ENCODE measurements at places on chromosomes 1 and 21.

GRCh38 chr1:88579598-88579997 lies 104.5 kb upstream of the PKN2 start:
- no peak for DNase-seq

GRCh38 chr1:154809436-154810413 lies 60.4 kb downstream of the KCNN3 start:
- DNase-seq = no peak

DNA sequence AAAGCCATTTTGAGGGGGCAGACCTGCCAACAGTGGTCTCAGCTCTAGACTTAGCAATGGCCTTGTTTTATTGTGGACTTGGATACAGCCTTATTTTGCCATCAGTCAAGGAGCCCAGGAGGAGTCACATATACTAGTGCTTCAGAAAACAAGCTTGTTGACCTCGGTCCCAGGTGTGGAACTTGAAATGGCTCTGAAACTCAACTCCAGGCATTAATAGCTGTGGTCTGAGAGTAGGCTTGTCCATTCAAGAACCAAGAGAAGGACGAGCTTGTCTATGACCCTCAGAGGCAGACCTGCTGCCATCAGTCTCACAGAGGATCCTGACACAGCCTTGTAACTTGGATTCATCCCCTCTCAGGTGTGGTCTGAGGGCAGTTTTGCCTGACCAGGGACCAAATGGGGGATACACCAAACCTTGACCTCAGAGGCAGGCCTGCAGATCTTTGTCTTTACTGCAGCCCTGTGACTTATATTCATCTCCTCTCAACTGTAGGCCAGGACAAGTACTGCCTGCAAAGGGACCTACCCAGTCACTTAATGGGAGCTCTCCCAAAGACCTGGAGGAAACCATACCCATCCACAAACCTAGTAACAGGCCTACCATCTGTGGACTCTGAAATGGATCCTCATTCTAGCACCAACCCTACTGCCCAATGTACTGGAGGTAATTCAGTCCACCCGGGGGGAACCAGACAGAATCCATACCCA lies 33.1 kb downstream of the OR6Y1 start:
- DNase-seq = no peak

- no peak for DNase-seq
Observed at GRCh38 chr1:224203243-224204016, 20.4 kb downstream of the DEGS1 start.

- DNase-seq = no peak
Observed at GRCh38 chr1:201709564-201710295, 119.2 kb upstream of the IPO9 start.

DNA sequence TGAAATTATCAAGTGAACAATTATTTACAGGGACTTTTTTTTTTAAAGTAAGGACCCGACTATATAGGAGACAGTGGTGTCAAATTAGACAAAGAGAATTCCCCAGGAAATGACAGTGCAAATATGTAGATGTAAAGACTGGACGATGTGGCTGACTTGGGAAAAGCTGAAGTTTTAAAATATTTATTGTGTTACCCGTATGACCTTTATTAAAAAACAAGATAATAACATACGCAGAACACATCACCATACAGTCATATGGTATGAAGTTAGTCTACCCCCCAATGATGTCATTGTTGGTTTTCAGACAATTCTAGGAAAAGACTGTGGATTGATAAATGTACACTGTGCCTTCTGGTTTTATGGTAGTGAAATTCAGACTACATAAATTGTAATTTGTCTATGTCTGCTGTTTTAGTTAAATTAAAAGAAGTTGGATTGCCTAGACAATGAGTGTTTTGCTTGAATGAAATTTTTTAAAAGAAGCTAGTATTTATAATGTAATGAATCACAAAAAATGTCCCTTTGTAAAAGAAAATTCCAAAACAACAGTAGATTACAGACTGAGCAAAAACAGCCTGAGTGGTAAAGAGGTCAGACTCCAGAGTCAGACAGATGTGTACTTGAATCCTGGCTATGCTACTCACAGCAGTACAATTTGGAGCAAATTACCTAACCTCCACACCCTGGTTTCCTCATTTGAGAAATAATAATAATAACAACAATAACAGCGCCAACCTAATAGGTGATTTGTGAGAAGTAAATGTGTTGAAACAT lies 15.5 kb upstream of the PDC start:
- DNase-seq = no peak

GRCh38 chr1:155979597-155980343 lies 1.4 kb upstream of the ARHGEF2 start:
- DNase-seq = no peak

GRCh38 chr1:2229037-2229864 lies 1.1 kb downstream of the SKI start:
- no peak for DNase-seq

DNA sequence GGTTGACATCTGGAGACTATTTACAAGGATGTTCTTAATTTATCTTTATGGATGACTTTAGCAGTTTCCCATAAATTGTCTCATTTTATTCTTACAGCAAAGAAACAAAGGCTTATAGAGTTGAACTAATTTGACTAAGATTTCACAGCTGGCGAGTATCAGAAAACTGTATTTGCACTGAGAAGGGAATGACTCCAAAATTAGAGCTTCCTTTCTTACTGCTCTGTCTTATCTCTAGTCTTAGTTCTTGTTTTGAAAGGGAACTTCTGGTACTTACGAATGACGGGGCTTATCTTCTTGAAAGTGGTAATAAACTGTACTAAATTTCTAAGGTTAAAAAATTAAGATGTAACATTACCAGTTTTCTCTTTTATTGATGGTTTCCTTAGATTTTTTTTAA lies 13.6 kb downstream of the CNST start:
- no peak for DNase-seq

DNA sequence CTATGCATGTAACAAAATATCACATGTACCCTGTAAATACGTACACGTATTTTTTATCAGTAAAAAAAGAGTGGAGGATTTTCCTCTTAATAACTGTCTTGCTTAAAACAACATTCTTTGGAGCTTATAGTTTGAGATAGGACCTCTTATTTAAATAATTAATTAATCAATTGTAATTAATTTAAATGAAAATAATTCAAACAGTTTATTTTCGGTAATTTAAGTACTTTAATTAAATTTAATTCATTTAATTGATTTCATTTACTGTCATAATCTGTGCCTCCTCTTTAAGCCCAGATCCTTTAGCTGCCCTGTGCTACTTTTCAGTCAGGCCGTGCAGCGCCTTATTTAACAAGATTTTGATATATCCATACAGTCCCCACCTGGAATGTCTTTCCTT lies 427.0 kb downstream of the HLX start:
- DNase-seq = no peak

- DNase-seq = no peak
Observed at GRCh38 chr21:30116479-30116878, 50.1 kb downstream of the CLDN17 start.

DNA sequence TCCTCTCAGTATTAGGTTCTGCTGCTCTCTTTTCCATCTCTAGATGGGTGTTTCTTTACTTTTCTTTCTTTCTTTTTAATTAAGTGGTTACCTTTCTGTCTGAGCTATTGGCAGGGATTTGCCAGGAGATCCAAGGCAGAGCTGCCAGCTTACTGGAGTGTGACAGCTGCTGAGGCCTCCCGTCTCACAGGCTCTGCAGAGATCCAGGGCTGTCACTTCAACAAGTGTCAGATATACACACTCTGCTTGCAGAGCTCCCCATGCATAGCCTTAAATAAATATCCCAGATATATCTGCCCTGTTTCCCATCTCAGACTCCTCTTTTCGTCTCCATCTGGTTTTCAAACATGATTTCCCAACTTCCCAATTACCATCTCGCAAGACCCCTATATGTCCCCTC lies 124.3 kb downstream of the NOS1AP start:
- no peak for DNase-seq

- no peak for DNase-seq
Observed at GRCh38 chr1:94033849-94034248, 87.1 kb downstream of the ABCA4 start.

DNA sequence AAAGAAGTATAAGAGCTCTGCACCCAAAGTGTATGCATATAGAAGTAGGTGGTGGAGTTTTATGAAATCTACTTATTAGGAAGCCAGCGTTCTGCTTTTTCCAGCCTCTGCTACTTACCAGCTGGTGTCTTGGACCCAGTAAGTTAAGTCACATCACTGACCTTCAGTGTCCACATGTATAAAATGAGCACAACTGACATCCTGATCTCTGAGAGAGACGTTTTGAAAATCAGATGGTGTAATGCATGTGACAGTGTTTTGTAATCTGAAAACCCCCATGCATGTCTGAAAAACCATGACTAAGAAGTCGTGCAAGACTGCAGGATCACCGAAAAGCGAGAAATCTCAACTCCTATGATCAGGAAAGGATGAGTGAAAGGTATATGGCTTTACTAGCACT lies 2.0 kb downstream of the CR1 start:
- no peak for DNase-seq

GRCh38 chr1:35838693-35839245 lies 31.0 kb downstream of the AGO4 start:
- no peak for DNase-seq

DNA sequence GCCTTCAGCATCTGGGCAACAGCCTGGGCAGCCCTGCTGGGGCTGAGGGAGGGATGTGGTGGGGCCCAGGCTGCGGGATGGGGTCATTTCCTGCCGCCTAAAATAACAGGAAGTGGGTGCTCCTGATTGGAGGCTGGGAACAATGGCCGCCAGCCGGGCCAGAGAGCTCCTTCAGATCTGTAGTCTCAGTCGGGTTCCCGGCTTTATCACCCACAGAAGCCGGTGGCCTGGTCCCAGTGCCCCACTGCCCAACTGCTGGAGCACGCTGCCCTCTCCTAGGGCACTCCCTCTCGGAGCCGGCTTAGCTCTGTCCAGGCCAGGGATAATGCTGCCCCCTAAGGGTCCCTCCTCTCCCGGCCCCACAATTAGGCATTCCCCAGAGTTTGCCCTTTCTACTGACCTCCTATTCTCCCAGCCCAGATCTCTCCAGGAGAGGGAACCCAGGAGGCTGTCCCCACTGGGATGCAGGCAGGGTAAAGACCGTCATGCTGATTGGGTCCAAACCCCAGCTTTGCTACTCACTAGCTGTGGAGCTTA lies 5.1 kb downstream of the MAP7D1 start:
- DNase-seq = no peak

DNA sequence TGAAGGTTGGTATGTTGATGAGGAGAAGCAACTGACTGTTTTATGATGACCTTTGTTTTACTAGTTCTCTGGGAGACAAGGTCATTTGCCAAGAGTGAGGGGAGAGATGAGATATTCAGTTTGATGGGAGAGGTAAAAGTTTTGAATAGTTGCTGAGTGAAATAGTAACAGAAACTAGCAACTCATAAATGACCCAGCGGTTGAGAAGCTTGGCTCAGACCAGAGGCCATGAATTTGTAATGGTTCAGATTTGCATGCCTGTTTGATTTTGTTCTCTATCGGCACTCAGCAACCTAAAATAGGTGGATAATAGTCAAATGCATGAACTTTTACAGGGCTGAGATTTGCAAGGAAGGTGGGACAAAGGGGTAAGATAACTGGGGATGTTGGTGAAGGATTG lies 6.6 kb downstream of the CCDC30 start:
- no peak for DNase-seq

DNA sequence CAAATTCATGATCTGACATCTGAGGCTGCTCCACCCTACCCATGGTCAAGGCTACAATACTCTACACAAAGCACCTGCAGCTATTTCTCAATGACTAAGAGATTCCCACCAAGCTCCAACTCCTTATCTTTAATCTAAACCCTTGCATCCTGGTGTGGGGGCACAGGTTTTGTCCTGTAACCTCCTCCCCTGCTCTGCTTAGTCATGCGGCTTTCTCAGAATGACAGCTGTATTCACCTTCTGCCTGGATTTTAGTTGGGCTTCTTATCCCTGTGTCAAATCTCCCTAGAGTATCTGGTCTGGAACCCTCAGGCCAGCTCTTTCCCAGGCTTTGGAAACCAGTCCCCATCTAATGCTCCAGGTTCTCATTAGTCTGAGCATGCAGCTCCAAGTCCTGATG lies 159.0 kb downstream of the BARHL2 start:
- no peak for DNase-seq

DNA sequence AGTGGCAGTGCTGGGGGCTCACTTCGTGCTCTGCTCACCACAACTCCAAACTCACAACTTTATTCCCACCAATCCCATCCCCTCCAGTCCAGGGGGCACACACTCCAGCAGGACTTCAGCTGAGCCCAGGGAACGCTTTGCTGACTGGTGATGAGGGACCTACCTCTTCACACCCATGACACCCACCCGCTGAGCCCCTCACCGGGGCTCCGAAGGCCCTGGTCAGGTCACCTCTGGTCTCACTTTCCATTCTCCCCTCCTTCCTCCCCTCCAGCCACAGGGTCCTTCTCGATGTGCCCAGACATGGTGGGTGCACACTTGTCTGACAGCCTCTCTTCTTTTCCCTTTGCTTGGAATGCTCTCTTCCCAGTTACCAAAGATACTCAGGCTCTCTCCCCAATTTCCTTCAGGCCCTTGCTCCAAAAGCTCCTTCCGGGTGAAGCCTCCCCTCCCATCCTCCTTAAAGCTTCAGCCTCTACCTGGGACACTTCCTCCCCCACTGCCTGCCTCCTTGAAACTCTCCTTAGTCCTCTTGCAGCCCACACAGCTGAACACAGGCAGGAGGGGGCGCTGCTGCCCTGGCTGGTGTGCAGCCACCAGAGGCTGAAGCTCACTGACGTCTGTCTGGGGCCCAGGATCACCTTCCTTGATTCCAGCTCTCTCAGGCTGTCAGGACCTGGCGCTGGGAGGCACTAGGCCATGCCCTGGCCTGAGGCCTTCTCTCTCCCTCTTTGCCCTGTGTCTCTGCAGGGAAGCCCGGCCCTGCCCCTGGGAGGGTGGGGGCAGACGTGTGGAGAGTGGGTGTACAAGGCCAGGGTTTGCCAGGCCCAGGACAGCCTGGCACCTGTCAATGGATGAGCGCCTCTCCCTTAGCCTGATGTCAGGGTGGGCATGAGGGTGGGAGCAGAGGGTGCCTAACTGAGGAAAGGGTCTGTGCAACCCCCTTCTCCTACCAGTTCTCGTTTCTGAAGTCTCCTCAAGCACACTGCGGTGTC lies 1.6 kb downstream of the KCNE1 start:
- DNase-seq = no peak

DNA sequence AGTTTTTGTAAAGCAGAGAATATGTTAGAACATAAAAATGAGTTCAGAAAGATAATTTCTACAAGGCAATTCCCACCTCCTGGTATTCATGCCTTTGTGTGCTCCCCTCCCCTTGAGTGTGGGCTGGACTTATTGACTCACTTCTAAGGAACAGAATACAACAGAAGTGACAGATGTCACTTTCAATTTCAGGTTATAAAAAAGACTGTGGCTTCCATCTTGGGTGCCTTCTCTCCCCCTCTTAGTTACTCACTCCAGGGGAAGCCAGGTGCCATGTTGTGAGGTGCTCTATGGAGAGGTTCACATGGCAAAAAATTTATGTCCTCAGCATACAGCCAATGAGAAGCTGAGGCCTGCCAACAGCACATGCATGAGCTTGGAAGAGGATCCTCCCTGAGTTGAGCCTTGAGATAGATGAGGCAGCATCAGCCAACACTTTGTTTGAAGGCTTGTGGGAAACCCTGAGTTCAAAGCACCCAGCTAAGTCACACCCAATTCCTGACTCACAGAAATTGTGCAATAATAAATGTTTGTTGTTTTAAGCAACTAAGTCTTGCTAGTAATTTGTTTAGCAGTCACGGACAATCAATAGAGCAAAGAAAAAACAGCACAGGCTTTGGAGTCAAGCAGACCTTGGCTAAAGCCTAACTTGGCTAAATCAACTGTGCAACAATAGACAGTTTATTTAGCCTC lies 73.5 kb upstream of the NGF start:
- DNase-seq = no peak

- DNase-seq = no peak
Observed at GRCh38 chr1:203558064-203558760, 64.3 kb downstream of the OPTC start.
